ENCODE measurements at places on chromosomes 6 and 20.

GRCh38 chr6:7198833-7199800 is 91.4 kb downstream of the RREB1 start:
- H3K36me3 ChIP-seq: peaks cover 29% of the 10 kb centered on the region
- DNase-seq: no peak
- no peak overlapping the region for H3K4me3 ChIP-seq
- no peak overlapping the region for H3K27ac ChIP-seq
- H3K27me3 ChIP-seq: no peaks in the 10 kb centered on the region
- peaks cover 19% of the 10 kb centered on the region for H3K4me1 ChIP-seq

DNA sequence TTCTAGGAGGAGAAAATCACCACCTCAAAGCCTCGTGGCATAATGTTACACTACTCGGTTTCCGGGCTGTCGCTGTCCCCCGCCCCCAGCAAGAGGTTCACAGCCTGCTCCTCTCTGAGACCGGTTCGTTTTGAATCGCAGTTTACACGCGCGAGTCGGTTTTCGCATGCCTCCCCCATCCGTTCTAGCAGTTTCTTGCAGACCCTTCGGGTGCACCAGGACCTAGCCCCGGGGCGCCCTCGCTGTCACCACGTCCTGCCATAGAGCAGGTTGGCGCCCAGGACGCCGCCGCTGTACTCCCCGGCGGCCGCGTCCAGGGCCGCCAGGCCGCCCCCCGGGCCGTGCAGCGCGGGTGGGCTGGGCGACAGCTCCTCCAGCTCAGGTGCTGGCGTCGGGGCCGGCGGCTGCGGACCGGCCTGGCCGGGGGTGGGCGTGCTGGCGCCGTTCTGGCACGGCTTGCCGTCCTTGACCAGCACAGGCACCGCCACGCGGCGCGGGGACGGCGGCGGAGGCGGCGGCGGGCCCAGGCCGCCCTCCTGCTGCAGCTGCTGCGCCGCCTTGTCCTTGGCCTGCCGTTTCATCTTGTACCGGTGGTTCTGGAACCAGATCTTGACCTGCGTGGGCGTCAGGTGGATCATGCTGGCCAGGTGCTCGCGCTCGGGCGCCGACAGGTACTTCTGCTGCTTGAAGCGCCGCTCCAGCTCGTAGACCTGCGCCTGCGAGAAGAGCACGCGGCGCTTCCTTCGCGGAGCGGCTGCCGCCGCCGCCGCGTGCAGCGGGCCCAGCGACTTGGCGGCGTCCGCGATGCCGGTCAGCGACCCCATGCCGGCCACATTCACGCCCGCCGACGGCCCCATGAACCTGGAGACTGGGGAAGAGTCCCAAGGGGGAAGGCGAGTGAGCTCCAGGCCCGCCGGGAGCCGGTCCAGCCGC is 1.4 kb downstream of the NKX2-4 start:
- H3K27ac ChIP-seq: no peak overlapping the region
- no peak overlapping the region for H3K4me3 ChIP-seq
- peak; percentile 22 for DNase-seq
- peaks cover 48% of the 10 kb centered on the region for H3K27me3 ChIP-seq

DNA sequence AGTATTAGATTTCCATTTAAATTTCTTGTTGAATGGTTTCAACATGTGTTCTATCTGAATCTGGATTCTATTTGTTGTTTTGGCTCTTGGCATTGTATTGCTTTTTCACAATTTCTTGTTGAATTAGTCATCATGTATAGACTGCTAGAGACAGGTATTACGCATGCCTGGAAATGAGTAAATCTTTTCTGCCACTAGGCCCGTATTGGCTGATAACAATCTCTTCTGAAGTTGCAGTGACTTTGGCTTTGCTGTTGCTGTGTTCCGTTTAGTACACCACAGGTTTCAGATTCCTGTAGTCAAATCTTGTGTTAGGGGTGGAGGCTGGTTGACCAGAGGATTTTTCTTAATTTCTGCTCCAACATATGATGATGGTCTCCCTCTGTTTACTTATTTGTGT is 1339.4 kb downstream of the GRIK2 start:
- no peaks in the 10 kb centered on the region for H3K36me3 ChIP-seq
- no peaks in the 10 kb centered on the region for H3K27me3 ChIP-seq

DNA sequence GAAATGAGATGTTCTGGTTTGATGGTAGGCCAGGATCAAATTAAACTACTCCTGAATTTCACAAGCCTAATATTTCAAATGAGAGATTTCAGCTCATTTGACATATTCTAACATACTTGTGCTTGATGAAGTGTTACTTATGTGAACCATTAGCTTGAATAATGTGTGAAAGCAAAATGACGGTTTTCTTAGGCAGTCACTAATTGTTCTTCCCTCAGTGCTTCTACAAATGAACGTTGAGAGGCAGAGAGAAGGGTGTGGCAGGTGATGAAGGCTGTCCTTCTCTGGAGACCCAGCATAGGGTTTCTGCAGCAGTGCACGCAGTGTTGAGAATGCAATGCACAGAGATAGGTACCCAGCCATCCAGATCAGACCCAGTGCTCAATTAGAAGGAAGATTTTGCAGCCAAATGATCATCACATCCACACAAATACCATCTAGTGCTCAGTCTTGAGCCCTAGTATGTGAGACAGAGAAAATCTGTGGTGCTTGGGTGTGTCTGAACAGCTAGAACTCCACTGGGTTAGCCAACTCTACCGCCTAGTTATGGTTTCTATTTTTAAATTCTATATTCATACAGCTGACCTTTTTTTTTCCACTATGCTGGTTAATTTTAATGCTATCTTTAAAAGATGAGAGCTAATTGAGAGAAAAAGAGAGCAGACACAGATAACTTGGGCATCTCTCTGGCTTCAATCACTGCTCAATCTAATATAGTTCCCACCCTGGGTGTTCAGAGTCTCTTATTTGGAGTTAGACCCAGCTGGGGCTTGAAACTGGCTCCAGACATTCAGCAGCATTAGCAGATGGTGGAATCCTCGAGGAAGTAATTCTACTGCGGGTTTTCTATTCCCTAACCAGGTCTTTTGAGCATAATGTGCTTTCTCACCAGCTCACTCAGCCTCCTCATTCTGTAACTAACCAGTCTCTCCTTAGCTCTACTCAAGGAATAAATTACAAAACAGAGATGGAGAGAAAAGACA is 4.4 kb upstream of the MYLIP start:
- H3K27me3 ChIP-seq: peaks cover 4% of the 10 kb centered on the region
- peak; percentile 57 for DNase-seq
- H3K4me1 ChIP-seq: peaks cover 20% of the 10 kb centered on the region
- H3K36me3 ChIP-seq: no peaks in the 10 kb centered on the region

GRCh38 chr20:31841928-31842327 is 3.5 kb downstream of the FOXS1 start:
- H3K4me3 ChIP-seq: no peak overlapping the region
- H3K27me3 ChIP-seq: no peaks in the 10 kb centered on the region
- peak overlapping the region; percentile 31 for H3K27ac ChIP-seq
- DNase-seq: peak; percentile 50

DNA sequence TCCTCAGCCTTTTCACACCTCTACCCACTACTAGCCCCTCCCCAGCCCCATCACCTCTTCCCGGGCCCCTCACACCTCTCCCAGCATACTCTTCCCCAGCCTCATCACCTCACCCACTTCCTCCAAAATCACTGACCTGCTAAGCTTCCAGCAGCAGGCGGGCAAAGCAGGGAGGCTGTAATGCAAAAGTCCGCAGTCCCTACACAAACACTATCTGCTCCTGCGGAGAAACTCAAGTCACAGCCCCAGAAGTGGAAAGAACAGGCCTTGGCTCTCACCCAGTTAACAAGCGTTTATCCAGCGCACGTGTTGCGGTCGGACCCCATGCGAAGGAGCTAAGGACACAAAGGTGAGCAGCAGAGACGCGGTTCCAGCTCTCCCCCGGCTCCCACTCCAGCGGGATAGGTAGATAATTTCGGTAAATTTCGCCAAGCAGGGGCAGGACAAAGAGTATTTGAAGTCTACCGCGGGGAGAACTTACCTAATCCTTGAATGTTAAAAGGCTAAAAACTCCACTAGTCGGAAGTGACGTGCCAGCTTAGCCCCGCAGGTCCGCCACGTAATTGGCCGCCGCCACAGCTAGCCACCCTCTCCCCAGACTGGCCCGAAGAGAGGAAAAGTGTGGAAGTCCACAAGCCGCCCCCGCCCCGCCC is 728 bp upstream of the TRIM39 start:
- H3K36me3 ChIP-seq: peaks cover 20% of the 10 kb centered on the region
- H3K4me3 ChIP-seq: peak overlapping the region; percentile 77
- H3K27me3 ChIP-seq: no peaks in the 10 kb centered on the region
- peaks cover 16% of the 10 kb centered on the region for H3K4me1 ChIP-seq

- H3K4me3 ChIP-seq: peak within 1 kb of the TSS; percentile 92
- peak; percentile 67 for DNase-seq
- peaks cover 9% of the 10 kb centered on the region for H3K4me1 ChIP-seq
These were observed at the start of gene STXBP5 for GRCh38 chr6:147204060-147204785. Gene STXBP5 (plus strand): TSS chr6:147204417. CDS start chr6:147204533, 116 bp downstream.

DNA sequence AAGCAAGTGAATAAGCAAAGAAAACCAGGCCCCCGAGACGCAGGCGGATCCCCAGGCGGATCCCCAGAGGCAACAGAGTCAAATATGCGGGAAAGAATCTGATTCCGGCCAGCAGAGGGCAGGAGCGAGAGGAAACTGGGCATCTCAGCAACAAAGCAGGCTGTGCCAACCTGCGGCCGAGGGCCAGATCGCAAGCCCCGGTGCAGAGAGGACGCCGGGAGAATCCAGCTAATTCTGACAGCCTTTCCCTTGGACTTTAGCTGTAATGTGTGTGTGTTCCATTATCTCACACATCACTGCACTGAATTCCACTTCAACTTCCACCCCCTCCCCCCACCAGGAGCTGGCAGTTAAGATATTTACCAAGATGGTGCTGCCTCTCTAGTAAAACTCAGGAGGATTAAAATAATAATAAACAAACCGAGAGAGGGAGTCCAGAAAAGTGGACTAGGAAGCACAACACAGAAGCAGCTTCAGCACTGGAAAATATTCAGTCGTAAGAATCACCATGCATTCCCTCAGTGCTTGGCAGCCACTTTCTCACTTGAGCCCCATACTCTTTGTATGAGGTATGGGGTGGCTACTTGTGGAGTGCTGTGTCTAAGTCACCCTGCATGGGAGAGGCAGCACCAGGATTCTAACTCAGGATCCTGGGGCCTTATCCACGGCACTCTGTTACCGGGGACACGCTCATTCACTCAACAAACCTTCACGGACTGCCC is 66.2 kb upstream of the SNX9 start:
- peaks cover 4% of the 10 kb centered on the region for H3K27me3 ChIP-seq
- H3K27ac ChIP-seq: peak overlapping the region; percentile 31
- DNase-seq: peak; percentile 88
- H3K4me3 ChIP-seq: no peak overlapping the region
- peaks cover 26% of the 10 kb centered on the region for H3K4me1 ChIP-seq
- H3K36me3 ChIP-seq: no peaks in the 10 kb centered on the region

DNA sequence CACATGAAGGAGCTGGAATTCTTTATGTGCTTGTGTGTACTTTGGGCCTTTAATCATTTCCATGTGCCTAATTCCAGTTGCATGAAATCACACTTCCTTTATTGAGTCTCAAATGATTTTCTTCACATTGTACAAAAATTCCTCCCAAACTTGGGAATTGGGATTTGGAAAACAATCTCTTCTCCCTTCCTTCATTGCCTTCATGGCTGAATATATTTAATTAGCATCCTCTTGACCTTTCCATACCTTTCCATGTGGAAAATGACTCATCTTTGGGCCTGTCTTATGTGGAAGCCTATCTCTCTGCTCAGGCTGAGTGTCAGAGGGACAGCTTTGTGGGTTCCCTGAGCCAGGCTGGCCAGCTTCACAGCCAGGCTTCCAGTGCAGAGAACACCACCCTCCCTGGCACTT is 33.0 kb upstream of the CDH4 start:
- peak; percentile 79 for DNase-seq
- peaks cover 3% of the 10 kb centered on the region for H3K27me3 ChIP-seq
- H3K36me3 ChIP-seq: no peaks in the 10 kb centered on the region
- peaks cover 2% of the 10 kb centered on the region for H3K4me1 ChIP-seq
- no peak overlapping the region for H3K27ac ChIP-seq

DNA sequence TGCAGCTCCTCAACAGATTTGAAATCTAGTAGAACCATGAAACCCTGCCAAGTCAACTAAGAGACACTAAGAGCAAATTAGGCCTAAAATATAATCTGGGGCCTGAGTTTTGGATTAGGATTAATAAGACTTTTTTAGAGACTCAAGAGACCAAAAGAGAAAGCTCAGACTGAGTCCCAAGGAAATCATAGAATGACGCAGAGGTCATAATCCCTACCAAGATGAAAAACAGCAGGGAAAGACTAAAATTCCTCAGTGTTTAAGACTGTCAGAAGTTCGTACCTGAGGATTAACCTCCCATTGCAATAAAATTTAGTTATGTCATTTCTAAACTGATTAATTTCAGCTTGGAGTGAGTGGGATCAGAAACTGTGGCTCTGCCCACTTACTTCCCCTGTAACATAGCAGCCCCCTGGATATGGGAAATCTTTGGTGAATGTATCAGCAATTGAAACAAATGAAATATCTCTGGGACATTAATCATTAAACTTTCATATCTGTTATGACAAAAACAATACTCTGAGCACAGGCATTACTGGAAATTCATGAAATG is 200.3 kb downstream of the EDN1 start:
- H3K27me3 ChIP-seq: no peaks in the 10 kb centered on the region
- H3K36me3 ChIP-seq: no peaks in the 10 kb centered on the region
- H3K4me1 ChIP-seq: no peaks in the 10 kb centered on the region
- H3K4me3 ChIP-seq: no peak overlapping the region
- DNase-seq: no peak

GRCh38 chr6:51866867-51867266 is 220.5 kb downstream of the PKHD1 start:
- no peaks in the 10 kb centered on the region for H3K36me3 ChIP-seq
- H3K27ac ChIP-seq: no peak overlapping the region
- no peaks in the 10 kb centered on the region for H3K4me1 ChIP-seq
- H3K27me3 ChIP-seq: no peaks in the 10 kb centered on the region
- H3K4me3 ChIP-seq: no peak overlapping the region

- H3K27me3 ChIP-seq: no peaks in the 10 kb centered on the region
- no peaks in the 10 kb centered on the region for H3K36me3 ChIP-seq
- no peak for DNase-seq
- no peaks in the 10 kb centered on the region for H3K4me1 ChIP-seq
These were observed 84.0 kb upstream of the LRFN2 start for GRCh38 chr6:40671001-40671693.

- H3K27ac ChIP-seq: no peak overlapping the region
- H3K36me3 ChIP-seq: peaks cover 22% of the 10 kb centered on the region
- no peak overlapping the region for H3K4me3 ChIP-seq
- peaks cover 3% of the 10 kb centered on the region for H3K4me1 ChIP-seq
These were observed 6.3 kb downstream of the MAP1LC3A start for GRCh38 chr20:34564833-34565232.

DNA sequence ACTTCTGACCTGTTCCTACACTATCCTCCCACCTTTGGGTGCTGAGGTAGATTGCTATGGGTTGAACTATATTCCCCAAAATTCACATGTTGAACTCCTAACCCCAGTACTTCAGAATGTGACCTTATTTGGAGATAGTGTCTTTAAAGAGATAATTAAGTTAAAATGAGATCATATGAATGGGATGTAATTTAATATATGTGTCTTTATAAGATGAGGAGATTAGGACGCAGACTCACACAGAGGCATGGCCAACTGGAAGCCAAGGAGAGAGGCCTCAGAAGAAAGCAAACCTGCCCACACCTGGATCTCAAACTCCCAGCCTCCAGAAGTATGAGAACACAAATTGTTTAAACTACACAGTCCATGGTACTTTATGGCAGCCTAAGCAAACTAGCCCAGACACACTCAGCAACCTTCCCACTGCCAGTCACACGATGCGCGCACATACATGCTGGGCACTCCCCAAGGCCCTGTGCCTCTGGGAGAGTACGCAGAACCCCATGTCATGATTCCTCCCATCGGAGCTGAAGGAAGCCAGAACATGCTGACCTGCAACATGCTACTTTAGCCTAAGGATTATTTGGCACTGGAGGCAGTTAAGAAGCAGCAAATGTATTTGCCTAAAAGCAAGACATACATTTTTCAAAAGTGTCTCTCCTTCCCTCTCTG is 8.9 kb upstream of the SLC22A1 start:
- no peak for DNase-seq
- H3K4me3 ChIP-seq: no peak overlapping the region
- H3K27ac ChIP-seq: no peak overlapping the region
- no peaks in the 10 kb centered on the region for H3K4me1 ChIP-seq
- H3K36me3 ChIP-seq: peaks cover 33% of the 10 kb centered on the region
